DMS79 (cell line): ENCODE measurements at places on chromosomes 16 and 17.

DNA sequence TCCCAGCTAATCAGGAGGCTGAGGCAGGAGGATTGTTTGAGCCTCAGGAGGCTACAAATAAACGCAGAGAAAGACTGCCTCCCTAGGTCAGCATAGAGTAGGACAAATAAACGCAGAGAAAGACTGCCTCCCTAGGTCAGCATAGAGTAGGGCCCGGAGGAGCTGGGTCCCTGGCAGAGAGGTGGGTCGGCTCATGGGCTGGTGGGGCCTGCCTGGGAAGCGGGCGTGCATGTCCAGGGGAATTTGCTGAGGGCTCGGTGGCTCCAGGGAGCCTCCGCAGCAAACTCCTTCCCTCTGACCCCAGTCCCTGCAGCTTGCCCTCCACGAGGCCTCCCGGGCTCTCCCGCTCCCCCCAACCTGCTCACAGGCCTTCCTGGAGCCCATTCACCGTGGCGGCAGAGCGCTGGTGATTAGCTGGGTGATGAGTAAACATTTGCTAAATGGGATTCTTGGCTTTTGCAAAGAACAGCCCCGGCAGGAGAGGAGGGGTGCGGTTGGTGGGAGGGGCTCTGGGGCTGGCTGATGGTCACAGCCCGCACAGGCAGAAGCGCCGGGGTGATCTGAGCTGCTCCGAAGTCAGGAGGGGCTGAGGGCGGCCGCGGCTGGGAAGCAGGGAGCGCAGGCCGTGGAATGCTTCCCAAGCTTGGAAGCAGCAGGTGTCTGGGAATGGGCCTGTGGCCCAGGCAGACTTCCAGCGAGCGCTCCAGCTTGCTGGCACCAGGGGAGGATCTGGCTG is 93.1 kb downstream of the RTN4RL1 start:
- DNase-seq, result peak; percentile 61

GRCh38 chr17:45706033-45706432 is 78.1 kb upstream of the CRHR1 start:
- DNase-seq, result no peak

GRCh38 chr17:52106638-52107261 is 51.8 kb downstream of the CA10 start:
- DNase-seq, result no peak

DNA sequence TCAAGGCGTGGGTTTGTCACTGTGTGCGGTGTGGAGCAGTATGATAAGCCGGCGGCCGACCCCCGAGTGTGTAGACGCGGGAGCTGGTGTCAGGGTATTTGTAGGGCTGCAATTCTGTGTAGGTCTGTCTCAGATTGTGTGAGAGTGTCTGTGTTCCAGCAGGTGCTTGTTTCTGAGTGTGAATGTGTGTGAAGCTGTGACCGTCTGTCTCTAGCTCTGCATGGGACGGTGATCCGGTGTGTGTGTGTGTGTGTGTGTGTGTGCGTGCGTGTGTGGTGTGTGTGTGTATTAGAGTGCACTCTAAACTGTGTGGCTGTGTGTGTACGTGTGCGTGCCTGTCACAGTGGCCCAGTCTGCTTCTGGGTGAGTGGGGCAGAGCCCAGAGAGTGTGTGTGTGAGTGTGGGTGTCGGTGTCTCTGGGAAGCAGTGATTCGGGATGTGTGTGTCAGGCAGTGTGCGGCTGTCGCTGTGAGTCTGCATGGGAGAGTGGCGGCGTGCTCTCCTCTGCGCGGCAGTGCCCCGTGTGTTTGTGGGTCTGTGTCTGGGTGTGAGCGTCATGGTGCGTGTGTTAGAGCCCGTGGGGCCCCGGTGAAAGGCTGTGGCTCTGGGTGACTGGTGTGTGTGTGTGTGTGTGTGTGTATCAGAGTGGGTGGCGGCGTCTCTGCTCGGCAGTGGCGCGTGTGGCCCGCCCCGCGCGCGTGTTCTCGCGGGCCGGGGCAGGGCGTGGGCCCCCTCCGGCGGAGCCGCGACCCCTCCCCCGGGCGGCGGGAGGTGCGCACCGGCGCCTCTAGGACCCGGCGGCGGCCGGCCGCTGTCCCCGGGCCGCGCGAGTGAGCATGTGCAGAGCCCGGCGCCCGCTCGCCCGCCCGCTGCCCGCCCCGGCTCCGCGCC is at the start of gene WSCD1:
TSS of gene WSCD1 (plus strand) at position 841 of the 891 bp plus-strand sequence. CDS start 10,280 bp downstream, outside the sequence.
- no peak for DNase-seq

DNA sequence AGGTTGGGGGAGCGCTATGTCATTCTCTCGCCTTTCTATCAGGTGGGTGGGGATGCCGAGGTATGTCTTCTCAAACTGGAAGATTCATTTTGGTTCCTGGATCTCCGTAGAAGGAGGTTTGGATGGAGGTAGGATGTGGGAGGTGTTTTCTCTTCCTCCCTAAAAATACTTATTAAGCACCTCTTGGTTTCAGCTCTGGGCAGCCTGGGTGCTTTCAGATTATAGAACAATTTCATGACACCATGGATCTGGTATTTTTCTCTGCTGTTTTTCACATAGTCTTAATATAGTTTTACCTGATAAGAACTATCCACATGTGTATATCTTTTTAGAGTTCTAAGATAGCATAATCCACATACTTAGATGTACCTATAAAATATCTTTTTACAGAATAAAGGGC is 92.9 kb downstream of the YPEL2 start:
- no peak for DNase-seq
